Activated CD4-positive, alpha-beta memory T cell treated with anti-CD3 and anti-CD28 coated beads for 36 hours (primary cell): ENCODE measurements at places on chromosomes 6 and 20.

DNA sequence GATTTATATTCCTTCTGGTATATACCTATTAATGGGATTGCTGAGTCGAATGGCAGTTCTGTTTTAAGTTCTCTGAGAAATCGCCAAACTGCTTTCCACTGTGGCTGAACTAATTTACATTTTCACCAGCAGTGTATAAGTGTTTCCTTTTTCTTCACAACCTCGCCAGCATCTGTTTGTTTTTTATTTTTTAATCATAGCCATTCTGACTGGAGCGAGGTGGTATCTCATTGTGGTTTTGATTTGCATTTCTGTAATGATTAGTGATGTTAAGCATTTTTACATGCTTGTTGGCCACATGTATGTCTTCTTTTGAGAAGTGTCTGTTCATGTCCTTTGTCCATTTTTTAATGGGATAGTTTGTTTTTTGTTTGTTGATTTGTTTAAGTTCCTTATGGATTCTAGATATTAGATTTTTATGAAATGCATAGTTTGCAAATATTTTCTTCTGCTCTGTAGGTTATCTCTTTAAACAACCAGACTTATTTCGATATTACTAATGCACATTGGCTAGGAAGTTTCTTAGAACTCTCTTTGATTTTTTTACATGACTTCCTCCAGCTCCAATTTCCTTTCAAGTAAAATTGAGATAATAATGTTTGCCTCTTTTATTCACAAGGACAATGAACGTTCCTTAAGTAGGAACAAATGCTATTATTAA, 12.2 kb upstream of the VNN1 start:
- no peak for DNase-seq

- no peak for DNase-seq
These were observed 36.7 kb downstream of the LAMA2 start for GRCh38 chr6:128919412-128920180.

GRCh38 chr6:167653561-167653960, 173.2 kb upstream of the AFDN start:
- no peak for DNase-seq

GRCh38 chr6:13914351-13914750, 10.4 kb upstream of the RNF182 start:
- DNase-seq, result no peak

DNA sequence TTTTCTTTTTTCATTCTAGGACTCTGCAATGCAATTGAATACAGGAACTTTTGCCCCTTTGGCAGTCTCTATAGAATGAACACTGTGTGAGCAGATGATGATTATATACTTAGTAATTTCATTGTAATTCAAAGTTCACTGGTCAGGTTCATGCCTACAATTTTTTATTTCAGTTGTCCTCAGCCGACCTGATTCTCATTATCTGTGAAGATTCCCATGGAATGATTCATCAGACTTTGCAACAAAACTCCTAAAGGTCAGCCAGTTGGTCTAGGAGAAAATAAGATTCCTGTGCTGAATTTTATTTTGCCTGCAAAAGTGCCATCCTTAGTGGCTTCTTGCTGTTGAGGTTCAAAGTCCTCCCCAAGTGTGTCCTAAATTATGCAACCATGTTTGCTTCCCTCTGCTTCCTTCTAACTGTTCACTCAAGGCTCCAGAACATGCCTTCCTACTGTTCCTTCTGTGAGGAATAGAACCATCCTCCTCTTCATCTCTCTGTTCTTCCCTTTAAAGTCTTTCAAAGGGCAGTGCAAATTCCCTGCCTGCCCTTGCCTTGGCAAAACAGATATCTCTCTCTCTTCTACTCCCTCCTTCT, 194.2 kb upstream of the CNR1 start:
- no peak for DNase-seq

DNA sequence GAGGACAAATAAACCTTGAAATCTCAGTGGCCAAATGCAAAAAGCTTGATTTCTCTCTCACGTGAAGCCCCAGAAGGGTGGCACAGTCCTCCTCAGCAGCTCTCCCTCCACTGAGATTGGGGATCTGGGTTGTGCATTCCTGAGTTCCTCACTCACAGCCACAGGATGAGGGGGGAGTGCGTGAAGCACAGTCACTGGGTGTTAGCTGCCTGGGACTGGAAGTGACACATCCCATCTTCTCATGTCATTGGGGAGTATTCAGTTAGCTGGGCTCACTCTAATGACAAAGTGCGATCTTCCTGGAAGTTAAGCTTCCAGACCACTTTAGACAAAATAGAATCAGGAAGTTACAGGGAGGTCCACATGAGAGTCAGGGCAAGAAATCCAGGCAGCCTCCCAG, 192.2 kb upstream of the LRFN2 start:
- DNase-seq, result no peak
